ENCODE measurements at places on chromosomes 13 and 19.

DNA sequence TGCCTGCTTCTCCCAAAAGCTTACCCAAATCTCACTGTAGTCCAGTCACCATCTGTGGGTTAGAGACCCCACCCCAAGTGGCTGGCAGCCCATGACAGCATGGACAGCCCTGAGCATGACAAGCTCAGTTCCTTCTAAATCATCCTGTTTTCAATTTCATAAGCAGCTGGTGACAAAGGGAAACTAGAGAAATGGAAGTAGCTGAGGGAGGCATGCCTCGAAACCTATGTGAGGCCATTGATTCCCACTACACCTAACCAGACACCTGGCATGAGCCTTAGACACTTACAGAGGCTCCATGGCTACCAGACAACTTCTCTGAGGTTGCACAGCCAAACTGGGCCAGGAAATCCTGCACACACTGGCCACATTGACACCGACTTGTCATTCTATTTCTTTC, 56.2 kb downstream of the ABCC4 start:
- no peak for DNase-seq

DNA sequence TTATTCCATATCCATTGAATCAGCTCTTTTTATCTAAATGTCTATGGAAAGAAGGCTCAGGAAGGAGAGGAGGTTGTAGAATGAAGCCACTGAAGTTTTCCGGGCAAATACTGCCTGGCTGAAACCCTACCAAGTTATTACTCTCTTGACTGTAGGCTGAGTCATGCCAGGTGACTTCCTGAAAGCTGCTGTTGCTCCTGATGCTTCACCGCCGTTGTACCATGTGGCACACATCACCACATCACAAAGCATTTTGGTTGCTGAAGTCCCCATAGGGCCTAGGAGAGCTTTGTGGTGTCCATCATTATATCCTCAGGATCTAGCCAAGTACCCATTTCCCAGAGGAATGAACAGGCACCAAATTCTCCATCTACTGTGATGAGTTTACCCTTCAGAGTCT, 11.1 kb upstream of the TDRD12 start:
- no peak for DNase-seq

DNA sequence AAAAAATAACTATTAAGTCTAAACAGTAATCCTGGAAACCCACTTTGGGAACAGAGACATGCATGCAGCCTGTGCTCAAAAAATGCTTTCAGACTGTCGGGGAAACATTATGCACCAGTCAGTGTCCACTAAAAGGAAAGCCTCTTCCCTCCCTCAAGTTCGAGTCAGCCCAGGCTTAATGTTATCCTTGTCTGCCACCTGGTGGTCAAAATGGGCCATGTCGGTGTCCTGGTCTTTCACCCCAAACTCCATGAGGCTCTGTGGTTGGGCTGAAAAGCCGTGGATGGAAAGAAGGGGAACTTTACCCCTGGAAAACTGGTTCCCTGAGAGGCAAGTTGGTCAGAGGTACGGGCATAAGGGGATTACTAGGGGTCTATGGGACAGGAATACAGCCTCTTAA, 88.4 kb upstream of the ZNF492 start:
- DNase-seq = peak; percentile 25

GRCh38 chr19:50465986-50466705, 10.2 kb upstream of the EMC10 start:
- DNase-seq = peak; percentile 93

- no peak for DNase-seq
Measured at GRCh38 chr13:39461685-39462266, 141.2 kb downstream of the LHFPL6 start.

DNA sequence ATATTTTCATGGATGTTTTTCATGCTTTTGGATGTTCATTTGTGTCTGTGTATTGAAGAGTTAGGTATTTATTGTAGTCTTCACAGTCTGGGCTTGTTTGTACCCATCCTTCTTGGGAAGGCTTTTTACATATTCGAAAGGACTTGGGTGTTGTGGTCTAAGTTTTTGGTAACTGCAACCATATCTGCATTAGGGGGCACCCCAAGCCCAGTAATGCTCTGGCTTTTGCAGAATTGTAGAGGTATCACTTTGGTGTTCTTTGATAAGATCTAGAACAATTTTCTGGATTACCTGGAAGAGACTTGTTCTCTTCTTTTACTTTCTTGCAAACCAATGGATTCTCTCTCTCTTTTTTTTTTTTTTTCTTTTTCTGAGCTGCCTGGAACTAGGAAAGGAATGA, 581.3 kb downstream of the DACH1 start:
- no peak for DNase-seq

DNA sequence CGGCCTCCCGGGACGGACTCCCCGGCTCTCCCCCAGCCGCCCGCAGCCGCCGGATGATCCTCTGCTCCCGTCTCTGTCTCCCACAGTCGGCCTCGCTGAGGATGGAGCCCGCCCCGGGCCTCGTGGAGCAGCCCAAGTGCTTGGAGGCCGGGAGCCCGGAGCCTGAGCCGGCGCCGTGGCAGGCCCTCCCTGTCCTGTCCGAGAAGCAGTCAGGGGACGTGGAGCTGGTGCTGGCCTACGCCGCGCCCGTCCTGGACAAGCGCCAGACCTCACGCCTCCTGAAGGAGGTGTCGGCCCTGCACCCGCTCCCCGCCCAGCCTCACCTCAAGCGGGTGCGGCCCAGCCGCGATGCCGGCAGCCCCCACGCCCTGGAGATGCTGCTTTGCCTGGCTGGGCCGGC, 6.8 kb downstream of the ADAT3 start:
- DNase-seq = no peak

GRCh38 chr19:33700408-33701013, 78.8 kb downstream of the CHST8 start:
- DNase-seq = no peak

DNA sequence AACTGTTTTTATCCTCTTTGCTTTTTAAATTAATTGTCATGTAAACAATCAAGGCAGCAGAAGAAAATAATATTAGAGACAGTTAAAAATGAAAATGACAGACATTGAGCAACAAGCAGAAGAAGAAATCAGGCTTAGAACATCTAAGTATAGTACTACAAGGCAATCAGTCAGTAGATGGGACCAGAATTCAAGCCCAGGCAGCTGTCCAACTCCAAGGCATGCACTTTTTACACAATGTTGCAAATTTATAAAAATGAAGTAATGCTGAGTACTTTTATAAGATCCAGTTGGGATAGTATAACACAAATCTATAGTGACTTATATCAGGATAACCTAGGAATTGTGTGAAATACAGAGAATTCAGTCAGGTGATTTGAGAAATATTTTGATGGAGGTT, 2815.8 kb downstream of the PCDH9 start:
- DNase-seq = no peak

DNA sequence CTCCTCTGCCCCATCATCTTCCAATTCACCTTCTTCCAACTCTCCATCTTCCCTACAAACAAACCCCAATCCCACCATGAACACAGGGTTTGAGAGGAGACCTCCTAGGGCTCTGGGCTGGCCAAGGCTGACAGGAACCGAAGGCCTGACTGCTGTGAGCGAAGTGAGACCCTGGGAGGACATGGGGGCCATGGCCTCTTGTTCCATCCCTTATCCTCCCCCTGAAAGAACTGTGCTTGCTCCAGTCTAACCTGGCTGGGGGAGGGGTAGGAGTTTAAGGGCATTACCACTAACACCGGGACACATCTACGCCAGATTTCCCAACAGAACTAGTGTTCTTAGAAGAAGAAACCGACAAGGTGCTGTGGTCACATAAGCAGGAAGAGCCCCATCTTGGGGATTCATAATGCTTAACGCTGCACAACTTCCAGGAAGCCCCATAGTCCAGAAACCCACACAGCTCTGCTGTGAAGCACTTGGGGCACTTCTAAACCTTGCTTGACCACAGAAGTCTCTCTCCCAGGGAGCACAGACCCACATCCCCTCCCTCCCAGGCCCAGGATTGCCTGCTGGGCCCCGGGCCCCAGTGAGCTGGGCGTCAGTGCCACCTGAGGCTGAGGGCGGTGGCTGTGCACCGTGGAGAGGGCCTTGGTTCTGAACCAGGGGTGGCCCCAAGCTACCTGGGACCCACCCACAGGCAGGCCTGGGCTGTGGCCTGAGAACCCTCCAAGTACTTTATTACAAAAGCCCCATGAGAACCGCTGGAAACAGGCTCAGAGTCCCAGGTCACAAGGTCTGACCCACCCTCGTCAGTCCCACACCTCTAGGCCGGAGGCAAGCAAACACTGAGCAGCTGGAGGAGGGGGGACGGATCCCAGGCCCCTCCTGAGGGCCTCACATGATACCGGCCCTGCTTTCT, 18.8 kb downstream of the ZC3H4 start:
- DNase-seq = no peak

- DNase-seq = no peak
Measured at GRCh38 chr19:9877780-9878510, 42.8 kb downstream of the PIN1 start.

- no peak for DNase-seq
Measured at GRCh38 chr13:33115274-33115673, 99.1 kb downstream of the KL start.

GRCh38 chr13:84570831-84571230, 688.6 kb upstream of the SLITRK1 start:
- no peak for DNase-seq

DNA sequence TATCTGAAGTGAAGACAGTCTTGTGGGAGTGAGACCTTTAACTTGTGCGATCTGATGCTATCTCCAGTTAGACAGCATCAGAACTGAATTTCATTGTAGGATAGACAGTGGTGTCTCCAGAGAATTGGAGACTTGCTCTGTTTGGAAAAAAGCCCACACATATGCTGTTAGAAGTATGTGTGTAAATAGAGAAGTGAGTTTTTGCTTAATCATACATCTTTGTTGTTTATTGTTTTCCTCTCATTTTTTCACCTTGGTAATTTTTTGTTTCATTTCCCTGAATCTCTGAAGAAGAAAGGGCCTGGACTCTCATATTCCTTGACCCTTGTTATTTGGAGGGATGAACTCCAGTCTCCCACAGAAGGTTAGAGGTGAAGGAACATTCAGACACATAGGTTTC, 21.8 kb downstream of the FPR3 start:
- no peak for DNase-seq

Measured in Caki2 (cell line).